ENCODE measurements at places on chromosomes 2 and 18. TPM values are rescaled to one million over a fixed set of nuclear protein-coding genes. Genes with fewer than 3 reads are reported as not detected.

The PLEK gene
- not detected for total RNA-seq

The CCDC68 gene
- total RNA-seq = 3.7 TPM

The ALPP gene
- not detected for total RNA-seq

The SPDYA gene
- total RNA-seq = 0.17 TPM

The IRS1 gene
- 43.6 TPM for total RNA-seq

The CELF4 gene
- total RNA-seq = not detected

The CERKL gene
- total RNA-seq = 0.15 TPM

The CD207 gene
- total RNA-seq = not detected

The GRHL1 gene
- total RNA-seq = 0.50 TPM

The ASXL3 gene
- 0.45 TPM for total RNA-seq

The ACKR3 gene
- total RNA-seq = 0.15 TPM

The IL1A gene
- not detected for total RNA-seq

The ANKRD30BL gene
- total RNA-seq = not detected

The PSTPIP2 gene
- total RNA-seq = 7.1 TPM

The GALNT14 gene
- 1.0 TPM for total RNA-seq

The GULP1 gene
- 27.9 TPM for total RNA-seq

The MOGAT1 gene
- not detected for total RNA-seq

The AKAIN1 gene
- total RNA-seq = not detected

The MC5R gene
- not detected for total RNA-seq

The MARCO gene
- not detected for total RNA-seq

The AQP4 gene
- total RNA-seq = not detected

The IL1RL1 gene
- total RNA-seq = 0.17 TPM

The GYPC gene
- 100 TPM for total RNA-seq

The TSGA10 gene
- total RNA-seq = 4.3 TPM

The COL3A1 gene
- total RNA-seq = 652 TPM

The NDUFS1 gene
- 120 TPM for total RNA-seq

The PTH2R gene
- under 0.01 TPM for total RNA-seq

The PPP4R3B gene
- total RNA-seq = 21.6 TPM

The CD226 gene
- total RNA-seq = under 0.01 TPM

The WDR75 gene
- total RNA-seq = 34.2 TPM

The MAP2 gene
- 4.9 TPM for total RNA-seq

The FOXD4L1 gene
- not detected for total RNA-seq

The KCNG3 gene
- not detected for total RNA-seq

The CIDEA gene
- total RNA-seq = 0.84 TPM

The LOXHD1 gene
- not detected for total RNA-seq

The RNU2-63P gene
- not detected for total RNA-seq

The GCA gene
- 9.2 TPM for total RNA-seq

The LAMA1 gene
- 6.2 TPM for total RNA-seq

The PJVK gene
- 0.84 TPM for total RNA-seq

The UGT1A4 gene
- not detected for total RNA-seq

The ANXA4 gene
- 29.3 TPM for total RNA-seq

The FAM110C gene
- not detected for total RNA-seq

The TCF4 gene
- total RNA-seq = 28.4 TPM

The UNC50 gene
- 31.1 TPM for total RNA-seq
